HuH-7 (cell line): ENCODE measurements at places on chromosomes 6 and 20.
A peak's percentile ranks its signal among the peaks of the same experiment; 100 is the strongest.

DNA sequence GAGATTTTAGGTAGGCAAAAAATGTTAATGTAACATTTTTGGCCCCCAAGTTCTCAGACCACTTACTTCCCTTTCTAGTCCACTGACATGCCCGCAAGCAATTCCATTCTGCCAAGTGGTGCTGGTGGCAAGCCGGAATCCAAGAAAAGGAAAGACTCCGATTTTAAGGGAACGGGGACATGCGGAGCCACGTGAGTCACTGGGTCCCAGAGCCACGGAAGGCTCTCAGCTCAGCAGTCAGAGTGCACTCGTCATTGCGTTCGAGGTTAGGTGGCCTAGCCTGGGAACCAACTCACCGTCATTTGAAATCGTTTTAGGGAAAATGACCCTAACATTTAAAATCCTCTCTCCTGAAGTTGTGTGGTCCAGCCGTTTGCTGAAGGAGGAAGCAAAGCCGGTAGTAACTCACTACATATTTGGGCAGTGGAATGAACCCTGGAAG is 711 bp upstream of the SIRT5 start:
- DNase-seq: peak; percentile 14

DNA sequence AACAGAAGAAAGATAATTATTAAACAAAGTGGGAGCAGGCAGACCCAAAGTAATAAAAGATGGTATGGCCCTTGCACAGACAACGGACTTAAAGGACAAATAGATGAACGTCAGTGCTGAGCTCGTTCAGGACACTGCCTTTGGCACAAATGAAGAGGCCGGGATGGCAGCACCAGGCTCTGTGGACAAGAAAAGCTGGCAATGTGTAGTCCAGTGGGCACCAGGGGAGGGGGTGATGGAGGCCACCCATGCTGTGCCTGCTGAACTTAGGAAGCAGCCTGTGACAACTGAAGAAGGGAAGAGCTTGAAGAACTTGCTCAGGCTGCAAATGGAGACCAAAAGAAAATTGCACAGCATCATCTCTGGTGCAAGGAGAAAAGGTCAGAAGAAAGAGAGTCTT is 131.0 kb downstream of the ANKRD60 start:
- DNase-seq: no peak

GRCh38 chr6:56851541-56852259 is 103.2 kb upstream of the BEND6 start:
- peak; percentile 31 for DNase-seq

DNA sequence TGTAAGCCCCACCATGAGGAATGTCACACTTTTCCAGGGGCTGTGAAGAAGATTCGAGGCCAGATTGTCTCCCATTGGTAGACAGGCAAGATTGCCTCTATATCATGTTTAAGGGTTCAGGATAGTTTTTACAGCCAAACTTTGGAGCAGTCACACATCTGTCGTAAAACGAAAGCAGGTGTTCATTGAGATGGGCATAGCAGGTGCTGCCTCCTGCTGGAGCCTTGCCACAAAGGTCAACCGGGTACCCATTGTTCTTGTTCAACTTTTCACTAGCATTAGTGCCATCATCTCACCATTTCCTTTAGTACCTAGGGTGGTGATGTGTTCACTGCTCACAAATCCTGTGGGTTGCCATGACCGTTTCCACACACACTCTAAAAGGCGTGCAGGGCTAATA is 198.3 kb downstream of the HTR1B start:
- DNase-seq: no peak

- no peak for DNase-seq
These were observed 79.7 kb downstream of the SMLR1 start for GRCh38 chr6:130906736-130907381.
